ENCODE measurements at places on chromosomes 5 and 9.

- no peak for DNase-seq
Measured at GRCh38 chr9:97535771-97536170, 34.3 kb downstream of the TMOD1 start.

GRCh38 chr5:14748180-14748900 is 83.8 kb downstream of the OTULIN start:
- DNase-seq: no peak

GRCh38 chr9:92752812-92753404 is 11.7 kb downstream of the BICD2 start:
- no peak for DNase-seq

- DNase-seq: no peak
Measured at GRCh38 chr5:122220511-122220910, 91.2 kb downstream of the ZNF474 start.

DNA sequence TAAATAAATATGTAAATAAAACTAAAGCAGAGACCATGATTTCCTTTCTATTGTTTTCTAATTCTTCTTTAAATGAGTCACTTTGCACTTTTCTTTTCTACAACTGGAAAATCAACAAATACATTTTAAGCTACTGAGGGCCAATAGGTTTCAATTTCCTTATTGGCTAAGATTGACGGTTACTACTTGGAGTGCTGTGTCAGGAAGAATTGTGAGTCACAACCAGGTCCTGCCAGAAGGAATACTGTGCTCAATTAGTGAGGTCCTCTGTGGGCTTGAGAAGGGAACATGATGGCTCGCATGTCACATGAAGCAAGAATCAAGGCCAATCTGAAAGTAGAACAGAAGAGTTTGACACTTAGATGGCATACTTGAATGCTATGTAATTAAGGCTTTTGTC is 110.8 kb downstream of the HMHB1 start:
- DNase-seq: no peak

- DNase-seq: no peak
Measured at GRCh38 chr5:55982957-55983381, 11.8 kb downstream of the IL6ST start.

GRCh38 chr5:140785905-140786686 is at the start of gene PCDHA1:
Gene PCDHA1, plus strand, starts transcription at chr5:140786140.
- DNase-seq: no peak

DNA sequence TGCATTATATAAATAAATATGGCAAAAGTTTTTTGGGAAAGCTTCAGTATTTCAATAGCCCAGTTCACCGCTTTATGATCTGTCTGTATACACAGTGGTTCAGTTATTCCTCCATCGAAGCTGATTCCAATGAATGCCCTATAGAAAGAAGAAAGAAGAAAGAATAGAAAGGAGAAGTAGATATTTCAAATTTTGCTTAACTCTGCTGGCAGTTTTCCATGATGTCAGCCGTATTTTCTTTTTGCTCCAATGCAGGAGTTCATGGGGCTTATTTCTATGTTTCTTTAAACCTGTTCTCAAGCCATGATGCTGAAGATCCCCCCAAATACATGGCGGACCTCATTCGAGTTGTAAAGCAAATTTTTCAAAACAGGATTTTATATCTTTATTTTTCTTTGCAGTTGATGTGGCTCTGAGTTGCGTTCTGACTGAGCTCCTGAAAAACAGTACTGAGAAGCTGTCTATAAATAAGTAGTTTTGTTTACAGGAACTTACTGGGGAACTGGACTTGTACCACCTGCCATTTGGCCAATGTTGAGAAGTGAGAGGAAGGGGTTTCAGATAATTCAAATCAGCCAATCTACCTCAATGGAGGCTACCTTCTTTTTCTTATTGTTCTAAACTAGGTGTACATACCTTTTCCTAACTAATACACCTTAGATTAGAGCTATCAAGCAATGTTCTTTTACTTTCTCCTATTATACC is 418.5 kb upstream of the MEF2C start:
- DNase-seq: no peak

DNA sequence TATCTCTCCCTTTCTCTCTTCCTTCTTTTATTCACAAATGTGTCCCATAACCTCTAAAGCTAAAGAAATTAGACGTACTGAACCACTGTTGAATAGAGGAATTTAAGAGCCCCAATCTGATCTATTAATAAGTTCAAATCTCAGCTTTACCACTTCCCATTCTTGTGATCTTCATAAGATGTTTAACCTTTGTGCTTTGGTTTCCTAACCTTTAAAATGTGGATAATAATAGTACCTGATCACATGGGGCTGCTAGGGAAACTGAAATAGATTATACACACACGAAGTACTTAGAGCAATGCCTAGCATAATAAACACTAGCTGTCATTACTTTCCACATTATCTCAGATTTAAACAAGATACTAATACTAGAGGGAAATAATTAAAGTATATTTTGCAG is 324.3 kb upstream of the SEMA6A start:
- no peak for DNase-seq

- no peak for DNase-seq
Measured at GRCh38 chr9:4742246-4742645, 1.2 kb upstream of the AK3 start.

GRCh38 chr9:129182625-129183494 is 4.8 kb upstream of the IER5L start:
- DNase-seq: peak; percentile 60

DNA sequence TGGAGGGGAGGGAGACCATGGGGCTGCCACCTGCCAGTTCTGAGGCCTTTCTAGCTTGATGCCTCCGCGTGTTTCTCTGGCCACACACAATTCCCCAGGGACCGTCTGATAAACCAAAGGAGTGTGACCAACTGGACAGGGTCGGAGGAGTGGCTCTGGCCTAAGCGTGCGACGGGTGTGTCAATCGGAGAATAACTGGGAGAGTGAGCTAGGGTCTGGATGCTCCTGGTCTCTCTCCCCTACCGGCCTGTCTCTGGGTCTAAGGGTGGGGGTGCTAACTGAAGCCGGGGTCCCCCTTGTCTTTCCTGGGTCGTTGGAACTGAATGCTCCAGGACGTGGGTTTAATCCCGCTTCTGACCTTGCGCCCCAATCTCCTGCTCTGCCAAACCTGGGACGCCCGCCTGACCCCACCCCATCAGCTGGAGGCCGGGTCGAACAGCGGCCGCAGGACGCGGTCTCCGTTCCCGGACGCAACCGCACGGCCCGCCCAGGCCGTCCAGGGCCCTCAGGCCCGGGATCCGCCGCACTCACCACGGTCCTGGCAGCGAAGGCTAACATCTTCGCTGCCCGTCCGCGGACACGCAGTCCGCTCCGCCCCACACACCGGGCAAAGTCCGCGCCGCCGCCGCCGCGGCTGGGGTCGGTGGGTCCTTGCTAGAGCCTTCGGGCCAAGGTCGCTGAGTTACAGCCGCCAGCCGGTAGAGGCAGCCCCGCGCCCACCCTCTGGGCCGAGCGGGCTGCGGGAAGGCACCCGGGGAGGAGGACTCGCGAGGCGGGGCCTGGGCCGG is 447 bp downstream of the CRAT start:
- peak; percentile 68 for DNase-seq

- DNase-seq: no peak
Measured at GRCh38 chr9:103990311-103990710, 103.8 kb upstream of the SMC2 start.

DNA sequence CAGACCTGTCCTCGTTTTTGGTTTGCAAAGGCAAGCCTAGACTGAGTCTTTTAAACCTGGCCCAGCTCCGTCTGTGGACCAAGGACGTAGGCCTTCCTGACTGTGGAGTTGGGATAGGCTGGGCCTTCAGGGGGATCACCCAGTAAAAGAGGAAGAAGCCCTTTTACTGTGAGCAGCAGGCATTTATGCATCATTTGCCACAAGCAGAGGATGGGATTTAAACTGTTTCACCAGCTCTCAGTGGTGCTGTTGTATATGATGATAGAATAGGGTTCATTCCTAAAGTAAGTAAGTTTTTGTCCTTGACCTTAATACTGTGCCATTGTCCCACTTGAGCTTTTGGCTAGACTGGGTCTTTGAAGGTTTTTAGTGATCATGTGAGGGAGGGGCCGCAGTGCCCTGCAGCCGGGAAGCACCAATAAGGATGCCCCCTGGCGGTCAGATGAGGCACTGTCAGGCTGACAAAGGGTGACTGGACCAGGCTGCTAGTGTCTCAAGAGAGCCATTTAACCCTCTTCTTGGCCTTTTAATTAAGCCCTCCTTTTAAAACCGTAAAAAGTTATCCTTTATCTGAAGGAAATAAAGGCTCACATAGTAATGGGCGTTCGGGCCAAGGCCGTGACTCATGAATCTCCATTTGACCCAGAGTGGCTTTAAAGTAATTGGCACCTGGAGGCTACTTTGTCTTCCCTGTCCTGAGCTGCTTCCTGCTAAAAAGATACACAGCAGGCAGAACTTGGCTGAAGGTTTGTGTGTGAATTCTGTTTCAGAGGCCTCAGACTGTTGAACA is 74.0 kb downstream of the UBAP1 start:
- DNase-seq: peak; percentile 82
